ENCODE measurements at places on chromosomes 2 and 18.

- no peak for DNase-seq
These were observed 16.8 kb upstream of the SLC1A4 start for GRCh38 chr2:64972426-64972825.

GRCh38 chr2:150327564-150328489 lies 159.6 kb downstream of the RND3 start:
- no peak for DNase-seq

DNA sequence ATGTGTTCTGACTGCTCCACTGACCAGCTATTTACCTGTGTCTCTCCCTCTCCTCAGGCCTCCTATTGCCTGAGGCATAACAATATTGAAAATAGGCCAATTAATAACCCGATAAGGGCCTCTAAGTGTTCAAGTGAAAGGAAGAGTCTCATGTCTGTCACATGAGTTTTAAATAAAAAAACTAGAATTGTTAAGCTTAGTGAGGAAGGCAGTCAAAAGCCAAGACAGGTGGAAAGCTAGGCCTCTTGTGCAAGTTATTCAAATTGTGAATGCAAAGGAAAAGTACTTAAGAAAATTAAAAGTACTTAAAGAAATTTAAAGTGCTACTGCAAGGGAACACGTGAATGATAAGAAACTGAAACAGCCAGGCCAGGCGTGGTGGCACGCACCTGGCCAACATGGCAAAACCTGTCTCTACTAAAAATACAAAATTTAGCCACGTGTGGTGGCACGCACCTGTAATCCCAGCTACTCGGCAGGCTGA lies 44.9 kb upstream of the TAF4B start:
- no peak for DNase-seq

DNA sequence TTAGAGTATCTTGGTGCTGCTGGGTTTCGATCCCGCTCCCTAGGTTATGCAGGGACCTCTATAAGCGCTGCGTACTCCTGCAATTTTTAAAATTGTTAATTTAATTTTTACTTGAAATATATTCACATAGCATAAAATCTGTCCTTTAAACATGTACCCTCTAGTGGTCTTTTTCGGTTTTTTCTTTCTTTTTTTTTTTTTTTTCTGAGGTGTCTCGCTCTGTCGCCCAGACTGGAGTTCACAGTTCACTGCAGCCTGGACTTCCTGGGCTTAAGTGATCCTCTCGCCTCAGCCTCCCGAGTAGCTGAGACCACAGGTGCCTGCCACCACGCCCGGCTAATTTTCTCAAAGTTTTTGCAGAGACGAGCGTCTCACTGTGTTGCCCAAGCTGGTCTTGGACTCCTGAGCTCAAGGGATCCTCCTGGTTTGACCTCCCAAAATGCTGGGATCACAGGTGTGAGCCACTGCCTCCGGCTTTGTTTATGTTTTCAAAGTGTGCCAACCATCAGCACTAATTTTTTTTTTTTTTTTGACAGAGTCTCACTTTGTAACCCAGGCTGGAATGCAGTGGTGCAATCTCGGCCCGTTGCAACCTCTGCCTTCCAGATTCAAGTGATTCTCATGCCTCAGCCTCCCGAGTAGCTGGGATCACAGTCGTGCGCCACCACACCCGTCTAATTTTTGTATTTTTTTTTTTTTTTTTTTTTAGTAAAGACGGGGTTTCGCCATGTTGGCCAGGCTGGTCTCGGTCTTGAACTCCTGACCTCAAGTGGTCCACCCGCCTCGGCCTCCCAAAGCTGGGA lies 585 bp upstream of the MOB1A start:
- DNase-seq: peak; percentile 16

- no peak for DNase-seq
These were observed 12.2 kb downstream of the SH3BP4 start for GRCh38 chr2:234963773-234964615.

GRCh38 chr2:115285416-115285815 lies 843.0 kb downstream of the DPP10 start:
- no peak for DNase-seq

DNA sequence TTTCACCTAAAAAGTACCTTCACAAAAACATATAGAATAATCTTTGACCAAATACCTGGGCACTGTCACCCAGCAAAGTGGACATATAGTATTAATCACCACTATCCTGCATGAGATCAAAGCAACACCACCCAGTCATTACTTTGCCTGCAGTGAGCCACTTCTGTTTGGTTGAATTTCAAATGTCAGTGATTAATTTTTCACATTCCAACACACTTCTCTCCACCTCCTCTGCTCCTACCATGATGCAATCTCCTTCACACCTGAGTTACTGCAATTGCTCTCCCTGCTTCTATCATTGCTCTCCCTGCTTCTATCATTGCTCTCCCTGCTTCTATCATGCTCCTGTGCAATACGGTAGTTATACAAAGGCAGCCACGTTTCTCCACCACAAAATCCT lies 106.1 kb upstream of the NETO1 start:
- DNase-seq: no peak

GRCh38 chr18:65659312-65659711 lies 91.5 kb upstream of the CDH7 start:
- DNase-seq: no peak

DNA sequence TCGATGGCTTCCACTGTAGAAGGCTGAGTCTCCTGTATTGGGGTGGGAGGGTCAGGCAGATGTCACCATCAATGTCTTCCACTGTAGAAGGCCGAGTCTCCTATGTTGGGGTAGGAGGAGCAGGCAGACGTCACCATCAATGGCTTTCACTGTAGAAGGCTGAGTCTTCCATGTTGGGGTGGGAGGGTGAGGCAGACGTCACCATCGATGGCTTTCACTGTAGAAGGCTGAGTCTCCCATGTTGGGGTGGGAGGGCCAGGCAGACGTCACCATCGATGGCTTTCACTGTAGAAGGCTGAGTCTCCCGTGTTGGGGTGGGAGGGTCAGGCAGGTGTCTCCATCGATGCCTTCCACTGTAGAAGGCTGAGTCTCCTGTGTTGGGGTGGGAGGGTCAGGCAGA lies 117.5 kb upstream of the TPO start:
- DNase-seq: no peak

DNA sequence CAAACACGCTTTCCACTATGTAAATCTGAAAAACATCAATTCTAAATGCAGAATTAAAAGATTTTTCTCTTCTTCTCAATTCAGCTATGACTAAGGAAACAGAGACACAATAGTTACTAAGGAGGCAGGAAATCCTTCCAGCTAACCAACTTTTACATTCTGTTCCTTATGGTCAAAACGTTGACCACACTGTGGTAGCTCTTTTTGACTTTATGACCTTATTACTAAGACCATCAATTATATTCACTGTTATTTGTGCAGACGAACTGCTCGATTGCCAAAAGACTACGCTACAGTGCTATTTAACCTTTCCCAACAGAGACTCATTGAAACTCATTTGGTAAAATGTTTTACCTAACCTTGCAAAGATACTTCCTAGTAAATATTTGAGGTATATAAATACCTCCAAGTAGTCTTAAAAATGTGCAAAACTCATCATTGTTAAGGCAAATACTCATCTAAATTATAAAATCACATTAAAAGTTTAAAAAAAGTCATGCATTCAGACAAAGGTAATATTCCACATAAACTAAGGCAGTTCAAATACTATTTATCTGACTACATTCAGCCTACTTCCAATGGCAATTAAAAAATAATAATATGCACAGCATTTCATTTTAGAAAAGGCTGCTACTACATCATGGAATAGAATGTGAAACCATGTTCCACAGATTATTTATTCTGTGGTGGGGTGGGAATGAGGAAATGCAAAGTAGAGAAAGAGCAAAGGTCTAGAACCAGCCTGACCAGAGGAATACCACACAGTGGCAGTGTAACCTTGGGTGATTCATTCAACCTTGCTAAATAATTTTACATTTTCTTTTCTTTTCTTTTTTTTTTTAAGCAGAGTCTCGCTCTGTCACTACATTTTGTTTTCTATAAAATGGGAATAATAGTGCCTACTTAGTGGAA lies 139.9 kb downstream of the THADA start:
- peak; percentile 55 for DNase-seq

DNA sequence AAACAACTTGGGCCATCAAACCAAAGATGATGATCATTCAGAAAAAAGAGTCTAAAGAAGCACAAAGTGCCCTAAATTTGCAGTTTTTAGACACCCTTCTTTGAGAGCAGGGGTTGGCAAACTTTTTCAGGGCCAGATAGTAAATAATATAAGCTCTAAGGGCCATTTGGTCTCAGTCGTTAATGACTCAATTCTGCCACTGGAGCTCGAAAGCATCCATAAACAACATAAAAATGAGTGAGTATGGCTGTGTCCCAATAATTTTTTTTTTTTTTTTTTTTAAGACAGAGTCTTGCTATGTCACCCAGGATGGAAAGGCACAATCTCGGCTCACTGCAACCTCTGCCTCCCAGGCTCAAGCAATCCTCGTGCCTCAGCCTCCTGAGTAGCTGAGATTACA lies 152.3 kb downstream of the DTNB start:
- DNase-seq: no peak

GRCh38 chr2:46200861-46201605 lies 96.2 kb upstream of the EPAS1 start:
- DNase-seq: no peak

DNA sequence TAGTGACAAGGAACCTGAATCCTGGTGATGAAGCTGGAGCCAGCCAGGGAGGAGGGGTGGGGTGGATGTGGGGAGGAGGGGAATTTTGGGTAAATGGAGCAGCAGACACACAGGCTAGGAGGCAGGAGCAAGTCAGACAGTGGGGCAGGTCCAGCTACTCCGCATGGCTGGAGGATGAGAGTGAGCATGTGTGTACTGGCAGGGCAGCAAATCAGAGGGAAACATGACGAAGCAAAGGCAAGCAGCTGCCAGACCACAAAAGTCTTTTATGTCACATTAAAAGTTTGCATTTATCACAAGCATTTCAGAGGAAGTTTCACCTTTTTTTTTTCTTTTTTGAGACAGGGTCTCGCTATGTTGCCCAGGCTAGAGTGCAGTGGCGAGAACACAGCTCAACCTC lies 11.9 kb upstream of the KIDINS220 start:
- peak; percentile 27 for DNase-seq

GRCh38 chr18:4352746-4353551 lies 102.2 kb downstream of the DLGAP1 start:
- DNase-seq: no peak

DNA sequence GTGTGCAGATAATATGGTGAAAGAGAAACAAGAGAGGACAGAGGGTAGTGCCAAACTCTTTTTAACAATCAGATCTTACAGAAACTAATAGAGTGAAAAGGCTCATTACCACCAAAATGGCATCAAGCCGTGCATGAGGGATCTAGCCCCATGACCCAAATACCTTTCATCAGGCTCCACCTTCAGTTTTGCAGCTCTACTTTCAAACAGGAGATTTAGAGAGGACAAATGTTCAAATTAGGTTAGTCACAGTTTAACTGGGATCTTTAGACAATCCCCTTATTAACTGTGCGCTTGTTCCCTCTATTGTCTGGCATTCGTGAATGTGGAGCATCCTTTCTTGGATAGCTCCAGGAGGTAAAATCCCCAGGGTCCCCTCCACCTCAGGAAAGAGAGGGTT lies 1209.3 kb upstream of the CHAC2 start:
- no peak for DNase-seq

DNA sequence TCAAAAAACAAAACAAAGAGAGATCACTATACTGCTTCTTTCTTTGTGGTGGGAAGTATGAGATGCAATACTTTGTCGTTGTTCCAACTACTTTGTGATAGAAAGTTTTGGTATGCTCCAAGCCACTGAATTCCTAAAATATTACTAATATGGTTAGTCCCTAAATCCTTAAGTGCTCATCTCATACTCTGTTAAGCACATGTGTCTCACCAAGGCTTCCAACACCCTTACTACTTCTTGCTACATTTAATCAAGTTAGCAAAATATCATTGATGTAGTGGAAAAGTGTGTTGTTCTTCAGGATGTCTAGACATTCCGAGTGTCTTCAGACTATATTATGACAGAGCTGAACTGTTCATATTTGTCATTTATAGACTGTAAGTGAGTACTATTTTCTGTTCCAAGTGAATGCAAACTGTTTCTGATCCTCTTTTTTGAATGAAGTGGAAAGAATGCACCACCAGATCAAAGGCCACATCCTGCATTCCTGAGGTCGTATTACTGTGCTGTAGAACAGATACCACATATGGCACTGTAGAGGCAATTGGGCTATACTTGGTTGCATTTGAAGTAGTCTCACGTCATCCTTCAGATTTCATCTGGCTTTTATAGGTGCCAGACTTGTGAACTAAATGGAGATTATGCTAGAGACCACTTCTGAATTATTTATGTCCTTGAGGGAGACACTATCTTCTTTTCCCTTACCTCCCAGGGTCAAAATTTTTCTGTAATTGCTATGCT lies 298.4 kb upstream of the ZNF521 start:
- DNase-seq: no peak

GRCh38 chr2:216343221-216343980 lies 28.9 kb downstream of the MARCHF4 start:
- no peak for DNase-seq

DNA sequence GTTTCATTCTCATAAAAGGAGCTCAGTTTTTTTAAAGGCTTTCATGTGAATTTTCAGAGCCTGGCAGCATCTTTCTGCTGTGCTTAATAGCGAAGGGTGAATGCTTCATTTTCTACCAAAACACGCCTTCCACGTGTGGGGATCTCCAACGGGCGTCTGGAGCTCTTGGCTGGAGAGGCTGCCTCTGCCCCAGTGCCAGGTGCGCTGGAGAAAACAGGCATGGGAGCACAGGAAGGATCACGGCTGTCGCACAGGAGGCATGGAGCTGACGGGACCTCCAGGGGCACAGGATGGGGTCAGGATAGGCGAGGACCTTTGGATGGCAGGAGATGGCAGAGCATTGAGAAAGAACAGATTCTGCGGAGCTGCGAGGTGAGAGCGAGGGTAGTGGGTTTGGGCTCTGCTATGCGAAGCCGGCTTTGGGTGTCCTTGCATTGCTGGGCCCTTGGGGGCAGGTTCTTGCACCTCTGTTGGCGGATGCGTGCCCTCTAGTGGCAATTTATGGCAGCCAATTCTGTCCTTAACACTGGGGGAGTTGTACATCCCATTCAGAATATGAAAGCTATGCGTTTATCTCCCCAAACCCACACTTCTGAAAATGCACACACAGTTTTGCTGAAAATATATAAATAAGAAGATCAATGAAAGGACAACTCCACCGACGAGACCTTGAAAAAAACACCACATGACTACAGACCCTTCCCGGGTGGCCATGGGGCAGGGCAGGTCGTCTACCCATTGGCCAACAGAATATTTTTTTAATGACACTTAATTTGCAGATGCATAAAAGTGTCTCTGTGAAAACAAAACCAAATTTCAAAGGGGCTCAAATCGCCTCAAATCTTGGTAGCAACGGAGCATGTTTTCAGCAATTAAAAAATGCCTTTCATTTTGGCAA lies 90.4 kb upstream of the SLC35G4 start:
- no peak for DNase-seq

DNA sequence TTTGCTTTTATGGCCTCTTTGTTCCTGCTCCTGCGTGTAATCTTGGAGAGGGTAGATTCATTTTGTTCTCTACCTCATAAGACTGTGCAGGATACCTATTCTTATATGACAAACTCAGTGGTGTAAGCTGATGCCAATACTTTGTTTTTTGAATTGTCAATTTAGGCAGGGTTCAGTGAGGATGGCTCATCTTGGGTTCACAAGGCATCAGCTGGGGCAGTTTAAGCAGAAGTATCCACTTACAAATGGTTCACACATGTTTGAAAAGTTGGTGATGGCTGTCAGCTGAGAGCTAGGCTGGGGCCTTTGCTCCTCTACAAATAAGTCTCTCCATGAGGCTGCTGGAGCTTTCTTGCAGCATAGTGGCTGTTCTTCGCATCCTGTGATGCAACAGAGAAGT lies 920.6 kb upstream of the PIK3C3 start:
- no peak for DNase-seq

- DNase-seq: no peak
These were observed 444.3 kb upstream of the GCFC2 start for GRCh38 chr2:76154981-76155380.

All from hematopoietic multipotent progenitor cell (in vitro differentiated cells).